ENCODE measurements at places on chromosomes 7 and 10.

DNA sequence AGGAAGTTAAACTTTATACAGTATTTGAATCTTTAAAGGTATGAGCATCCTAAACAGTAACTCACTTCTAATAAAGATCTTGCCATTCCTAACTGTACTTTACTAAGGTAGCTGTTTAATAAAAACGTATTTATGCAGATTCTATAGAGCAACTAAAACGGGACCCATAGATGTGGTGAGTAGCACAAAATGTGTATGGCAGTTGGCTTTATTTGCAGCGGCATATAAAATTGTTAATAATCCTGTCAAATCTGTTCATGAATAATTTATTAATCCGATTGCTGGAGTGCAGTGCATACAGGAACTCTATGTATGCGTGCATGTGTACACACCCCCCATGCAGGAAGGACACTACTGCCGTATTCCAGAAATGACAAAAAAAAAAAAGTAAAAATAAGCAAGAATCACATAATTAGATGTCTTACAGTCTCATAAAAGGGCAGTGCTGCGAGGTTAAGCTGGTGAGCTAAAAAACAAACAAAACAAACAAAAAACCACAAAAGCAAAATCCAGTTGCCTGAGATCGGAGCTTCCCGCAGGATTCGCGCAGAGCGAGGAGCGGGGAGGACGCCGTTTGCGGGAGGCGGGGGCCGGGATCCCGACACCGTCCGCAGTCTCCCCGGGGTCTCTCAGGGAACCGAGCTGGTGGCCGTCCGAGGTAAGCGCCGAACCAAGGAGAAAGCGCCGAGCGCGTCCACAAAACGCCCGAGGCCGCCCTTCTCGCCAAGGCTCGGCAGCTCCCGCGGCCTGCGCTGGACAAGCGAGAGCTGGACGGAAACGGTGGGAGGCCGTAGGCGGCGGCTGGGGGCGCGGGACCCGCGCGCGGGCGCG, 518 bp upstream of the COMMD3 start:
- no peak for DNase-seq

DNA sequence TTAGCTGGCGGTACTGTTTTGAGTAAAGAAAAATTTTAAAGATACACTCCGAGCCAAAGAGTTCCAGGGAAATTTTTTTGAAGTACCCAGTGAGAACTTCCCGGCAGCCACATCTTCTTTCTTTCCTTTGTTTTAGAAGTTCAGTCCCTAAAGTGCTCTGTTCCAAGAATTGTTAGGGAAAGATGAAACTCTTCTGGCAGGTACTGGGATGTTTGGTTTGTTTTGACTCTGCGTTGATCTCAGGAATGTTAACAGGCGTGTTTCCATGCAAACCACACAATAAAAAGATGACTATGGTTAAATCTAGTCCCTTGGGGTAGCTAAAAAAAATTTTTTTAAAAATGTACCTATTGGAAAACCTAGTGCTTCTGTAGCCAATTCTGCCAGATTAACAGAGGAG, 224.7 kb upstream of the PHYHIPL start:
- DNase-seq = no peak

- no peak for DNase-seq
These were observed 3.2 kb downstream of the UBE2H start for GRCh38 chr7:129949292-129950133.

GRCh38 chr7:2307690-2308107, 6.5 kb downstream of the SNX8 start:
- no peak for DNase-seq

- DNase-seq = no peak
These were observed 88.3 kb upstream of the SEMA3D start for GRCh38 chr7:85275204-85275603.

- no peak for DNase-seq
These were observed 213.2 kb downstream of the GRM8 start for GRCh38 chr7:127039541-127039940.

Measured in activated naive CD8-positive, alpha-beta T cell treated with anti-CD3 and anti-CD28 coated beads, Interleukin-2, amount 50 U/mL, for 16 hours (primary cell).